Uterine smooth muscle cell (primary cell): ENCODE measurements at places on chromosomes 6 and 20. TPM values are rescaled to one million over a fixed set of nuclear protein-coding genes. Genes with fewer than 3 reads are reported as not detected.

The ABHD16B gene
- not detected in 2 replicates for total RNA-seq

The STX7 gene
- total RNA-seq: 46.9 and 57.2 TPM in 2 replicates

The FOXC1 gene
- 1.5 and 1.6 TPM in 2 replicates for total RNA-seq

The MYB gene
- total RNA-seq: 0.12 and 1.1 TPM in 2 replicates

The DEFB132 gene
- total RNA-seq: not detected in 2 replicates

The SNAP25 gene
- total RNA-seq: 0.25 and 0.44 TPM in 2 replicates

The IBTK gene
- 67.3 and 75.6 TPM in 2 replicates for total RNA-seq

The ZSWIM3 gene
- 4.9 and 5.4 TPM in 2 replicates for total RNA-seq

The FBXL4 gene
- total RNA-seq: 15.7 and 17.9 TPM in 2 replicates
